NCI-H187 (cell line): ENCODE measurements at places on chromosomes 4 and X.

GRCh38 chr4:75786938-75787337 is 62.6 kb downstream of the USO1 start:
- no peak for DNase-seq

GRCh38 chrX:132956421-132957210 is 1.8 kb downstream of the HS6ST2 start:
- DNase-seq = no peak

GRCh38 chr4:74793757-74794381 is 454 bp downstream of the BTC start:
- DNase-seq = peak; percentile 68

- no peak for DNase-seq
Observed at GRCh38 chr4:65651031-65651430, 19.3 kb downstream of the EPHA5 start.

GRCh38 chr4:79528241-79528706 is 120.2 kb upstream of the GK2 start:
- DNase-seq = no peak

- DNase-seq = no peak
Observed at GRCh38 chrX:65871671-65872311, 168.1 kb downstream of the VSIG4 start.

- DNase-seq = no peak
Observed at GRCh38 chrX:38970845-38971244, 169.6 kb downstream of the MID1IP1 start.

GRCh38 chr4:29131304-29131703 is 1588.9 kb upstream of the PCDH7 start:
- no peak for DNase-seq

DNA sequence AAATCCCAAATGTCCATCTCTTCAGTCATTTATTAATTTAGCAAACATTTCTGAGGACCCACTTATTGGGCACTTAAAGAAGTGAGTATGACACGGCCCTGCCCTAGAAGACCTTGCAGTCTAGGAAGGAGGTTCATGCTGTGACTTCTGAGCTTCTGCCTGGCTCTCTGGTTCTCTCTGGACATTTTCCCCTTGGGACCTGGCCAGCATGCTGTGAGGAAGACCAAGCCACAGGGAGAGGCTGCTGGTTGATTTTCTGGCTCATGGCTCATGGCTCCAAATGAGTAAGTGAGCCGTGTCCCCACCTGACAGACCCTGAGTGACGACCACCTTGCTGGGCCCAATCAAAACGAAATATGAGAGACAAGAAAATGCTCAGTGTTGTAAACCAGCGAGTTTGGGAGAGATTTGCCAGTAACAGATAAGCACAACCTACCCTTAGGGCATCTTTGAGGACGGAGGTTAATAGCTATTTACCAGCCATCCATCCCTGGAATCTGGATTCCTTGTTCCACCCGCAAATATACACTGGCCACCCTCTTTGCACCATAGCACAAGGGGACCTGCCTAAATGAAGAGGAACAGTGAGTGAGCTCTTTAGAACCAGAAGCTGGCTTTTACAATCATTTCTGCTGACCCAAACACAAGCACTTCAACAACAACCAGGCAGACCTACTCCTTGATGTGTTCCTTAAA is 876 bp downstream of the MPP1 start:
- no peak for DNase-seq

DNA sequence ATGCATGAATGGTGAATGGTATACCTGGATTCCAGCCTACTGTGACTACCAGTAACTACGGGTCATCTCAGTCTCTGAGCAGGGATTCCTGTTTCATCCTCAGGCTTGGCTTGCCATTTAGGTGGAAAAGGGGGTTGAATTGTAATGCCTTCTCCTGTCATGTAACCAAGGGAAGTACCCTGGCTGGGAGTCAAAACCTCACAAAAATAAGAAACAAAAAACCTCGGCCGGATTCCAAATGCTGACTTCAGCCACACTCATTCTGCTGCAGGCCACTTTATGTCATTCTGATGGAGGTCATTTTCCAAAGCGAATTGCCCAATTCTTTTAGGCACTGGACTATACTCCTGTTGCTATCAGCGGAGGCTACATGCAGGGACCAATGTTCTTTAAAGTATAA is 324.7 kb downstream of the LDB2 start:
- DNase-seq = no peak

- no peak for DNase-seq
Observed at GRCh38 chrX:80879916-80880315, 70.2 kb upstream of the BRWD3 start.

DNA sequence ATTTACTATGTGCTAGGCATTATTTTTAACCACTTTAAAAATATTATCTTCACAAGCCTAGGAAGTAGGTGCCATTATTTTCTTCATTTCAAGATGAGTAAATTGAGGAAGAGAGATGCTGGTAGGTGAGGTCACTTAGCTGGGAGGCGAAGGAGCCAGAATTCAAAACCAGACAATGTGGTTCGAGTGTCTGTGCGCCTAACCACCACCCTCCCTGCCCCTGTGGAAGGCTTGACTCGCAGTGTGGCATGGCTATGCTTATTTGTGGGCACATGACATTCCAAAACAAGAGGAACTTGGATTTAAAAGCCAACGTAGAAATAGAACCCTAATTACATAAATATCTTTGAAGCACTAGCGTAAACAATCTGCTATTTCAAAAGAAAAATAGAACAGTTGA is 226.6 kb upstream of the PITX2 start:
- DNase-seq = no peak

DNA sequence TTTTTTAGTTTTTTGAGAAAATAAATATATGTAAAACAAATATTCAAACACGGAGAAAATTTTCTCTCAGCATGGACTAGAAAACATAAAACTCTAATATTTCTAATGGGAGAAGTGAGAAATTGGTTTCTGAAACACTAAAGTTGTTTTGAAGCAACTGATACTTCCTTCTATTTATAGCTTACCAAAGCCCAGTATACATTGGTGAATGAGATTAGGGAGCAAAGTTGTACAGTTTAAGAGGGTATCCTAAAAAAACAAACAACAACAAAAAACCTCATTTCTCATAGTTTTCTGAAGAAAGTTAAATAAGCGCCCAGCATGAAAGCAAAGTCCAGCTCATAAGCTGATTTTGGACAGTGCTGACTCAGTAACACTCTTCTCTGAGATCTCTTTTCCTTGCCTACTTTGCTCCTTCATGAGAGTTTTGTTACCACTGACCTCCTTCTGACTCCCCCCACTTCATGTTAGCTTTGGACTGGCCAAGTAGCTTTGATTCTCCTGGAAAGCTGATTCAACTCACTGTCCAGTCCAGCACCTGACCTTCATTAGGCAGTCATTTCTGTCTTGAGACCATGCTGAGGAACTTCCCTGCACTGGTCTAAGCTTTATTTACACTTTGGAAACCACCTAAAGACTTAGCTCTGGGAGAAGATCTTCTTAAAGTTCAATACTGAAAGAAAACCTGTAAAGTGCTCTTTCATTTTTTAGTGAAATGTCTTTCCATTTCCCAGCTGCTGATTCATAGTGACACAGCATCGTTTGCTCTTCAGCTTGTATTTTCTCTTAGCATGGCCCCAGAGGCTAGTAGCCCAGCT is 21.8 kb upstream of the P2RY10 start:
- DNase-seq = no peak

- DNase-seq = no peak
Observed at GRCh38 chr4:185265942-185266341, 56.5 kb downstream of the SNX25 start.

DNA sequence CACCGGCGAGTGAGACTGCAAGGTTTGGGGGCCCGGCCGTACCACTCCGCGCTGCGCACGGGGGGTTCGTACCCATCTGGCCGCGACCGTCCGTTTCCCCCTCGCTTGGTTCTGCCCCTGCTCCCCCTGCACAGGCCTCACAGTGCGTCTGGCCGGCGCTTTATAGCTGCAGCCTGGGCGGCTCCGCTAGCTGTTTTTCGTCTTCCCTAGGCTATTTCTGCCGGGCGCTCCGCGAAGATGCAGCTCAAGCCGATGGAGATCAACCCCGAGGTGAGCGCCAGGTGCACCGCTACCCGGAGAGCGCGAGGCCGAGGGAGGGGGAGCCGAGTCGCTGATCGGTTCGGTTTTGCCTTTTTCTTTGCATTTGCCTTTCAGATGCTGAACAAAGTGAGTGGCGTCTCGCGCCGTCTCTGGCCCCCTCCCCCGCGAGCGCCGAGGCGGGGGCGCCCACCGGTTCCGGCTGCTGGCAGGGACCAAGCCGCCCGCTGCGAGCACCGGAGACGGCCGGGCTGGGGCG is at the start of gene UCHL1:
TSS of gene UCHL1 (plus strand) at position 189 of the 517 bp plus-strand sequence. CDS start at position 238, 49 bp downstream.
- peak; percentile 98 for DNase-seq

- DNase-seq = no peak
Observed at GRCh38 chr4:74316397-74316796, 8.1 kb downstream of the EPGN start.

GRCh38 chrX:50838820-50839600 is 25.0 kb upstream of the SHROOM4 start:
- DNase-seq = no peak

GRCh38 chrX:118220509-118220908 is 103.9 kb upstream of the KLHL13 start:
- no peak for DNase-seq

- DNase-seq = no peak
Observed at GRCh38 chr4:128228845-128229795, 58.5 kb downstream of the PGRMC2 start.

DNA sequence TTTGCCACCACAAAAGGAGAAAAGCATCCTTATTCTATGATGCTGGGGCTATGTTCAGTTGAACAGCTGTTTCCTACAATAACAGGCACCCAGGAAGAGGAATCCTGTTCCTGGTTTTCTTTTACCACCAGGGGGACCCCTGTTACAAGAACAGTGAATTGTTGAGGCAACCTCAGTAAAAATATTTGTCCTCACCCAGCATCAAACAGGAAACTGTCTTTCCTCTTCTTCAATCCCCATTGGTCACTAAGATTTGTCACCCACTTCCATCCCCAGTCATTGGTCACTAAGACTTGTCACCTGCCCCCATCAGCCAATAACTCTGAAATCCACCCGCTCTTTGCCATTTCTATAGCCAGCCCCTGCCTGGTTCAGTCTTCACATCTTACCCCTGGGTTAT is 143.5 kb upstream of the GALNT7 start:
- DNase-seq = peak; percentile 18

- DNase-seq = no peak
Observed at GRCh38 chr4:11435557-11435956, 6.9 kb upstream of the HS3ST1 start.

DNA sequence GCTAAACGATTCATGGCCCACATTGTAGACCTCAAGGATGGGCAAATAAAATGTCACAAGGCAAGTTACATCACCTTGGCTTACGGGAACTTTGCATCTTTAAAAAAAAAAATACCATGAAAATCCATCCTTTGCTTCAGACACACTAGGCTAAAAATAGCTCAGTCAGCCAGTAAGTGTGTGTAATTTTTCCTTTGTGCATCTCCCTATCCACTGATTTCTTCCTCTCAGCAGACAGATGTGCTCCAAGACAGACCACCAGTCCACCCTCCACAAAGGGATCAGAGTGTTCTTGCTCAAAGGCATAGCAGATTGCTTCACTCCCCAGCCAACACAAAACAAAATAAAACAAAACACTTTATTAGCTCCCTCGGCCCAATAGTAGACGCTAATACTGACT is 14.6 kb downstream of the LDB2 start:
- DNase-seq = no peak

DNA sequence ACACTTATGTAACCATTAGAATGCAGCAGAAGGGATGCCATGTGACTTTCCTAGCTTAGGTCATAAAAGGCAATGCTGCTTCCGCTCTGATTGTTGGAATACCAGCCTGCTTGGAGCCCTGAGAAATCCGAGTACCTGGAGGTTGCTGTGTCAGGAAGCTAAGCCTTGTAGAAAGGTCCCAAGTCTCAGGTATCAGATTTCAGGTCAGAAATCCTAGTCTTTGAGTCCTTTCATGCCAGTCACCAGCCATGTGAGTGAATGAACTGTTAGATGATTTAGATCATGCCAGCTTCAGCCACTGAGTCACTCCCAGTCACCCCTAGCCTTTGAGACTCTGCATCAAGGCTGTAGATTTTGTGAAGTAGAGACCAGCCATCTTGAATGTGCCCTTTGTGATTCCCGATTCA is 23.5 kb downstream of the RAP1GDS1 start:
- DNase-seq = no peak

DNA sequence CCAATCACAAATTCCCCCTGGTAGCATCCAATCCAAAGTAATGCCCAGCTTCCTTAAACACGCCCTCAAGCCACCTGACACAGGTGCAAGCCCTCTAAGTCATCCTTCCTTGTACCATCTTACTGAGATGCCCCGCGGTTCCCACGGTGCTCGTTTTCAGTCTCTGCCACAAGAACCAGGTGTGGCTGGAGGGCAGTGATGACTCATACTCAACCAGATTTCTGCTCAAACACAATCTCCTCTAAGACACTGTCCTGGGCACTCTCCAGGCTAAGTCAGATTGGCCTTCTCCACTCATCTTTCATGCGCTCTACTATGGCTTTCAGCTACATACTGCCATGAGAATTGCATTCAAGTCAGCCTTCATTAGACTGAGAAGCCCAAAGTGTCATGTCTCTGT is 3.5 kb downstream of the SH3KBP1 start:
- no peak for DNase-seq

DNA sequence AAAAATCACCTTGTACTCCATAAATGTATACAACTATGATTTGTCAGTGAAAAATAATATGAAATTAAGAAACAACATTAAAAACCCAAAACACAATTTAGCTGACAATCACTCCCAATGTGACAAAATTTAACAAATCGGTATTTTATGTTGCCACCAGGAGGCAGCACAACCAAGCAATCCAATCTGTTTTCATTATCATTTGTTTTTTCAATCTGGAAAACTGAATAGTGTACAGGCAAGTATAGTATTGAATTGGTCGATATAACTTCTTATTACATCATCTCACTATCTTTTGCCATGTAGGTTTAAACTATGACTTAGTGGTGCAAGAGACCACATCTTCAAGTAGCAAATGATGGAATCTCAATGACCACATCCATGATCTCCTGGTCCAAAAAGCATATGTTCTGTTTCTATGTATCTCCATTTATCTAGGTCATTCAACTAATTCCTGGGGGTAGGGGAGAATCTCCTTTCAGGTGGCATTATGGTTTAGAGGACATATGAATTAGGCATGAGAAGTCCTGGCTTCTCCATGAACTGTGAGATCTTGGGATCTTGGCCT is 112.9 kb upstream of the AGA start:
- no peak for DNase-seq

GRCh38 chr4:92184566-92184965 is 119.2 kb upstream of the GRID2 start:
- no peak for DNase-seq

DNA sequence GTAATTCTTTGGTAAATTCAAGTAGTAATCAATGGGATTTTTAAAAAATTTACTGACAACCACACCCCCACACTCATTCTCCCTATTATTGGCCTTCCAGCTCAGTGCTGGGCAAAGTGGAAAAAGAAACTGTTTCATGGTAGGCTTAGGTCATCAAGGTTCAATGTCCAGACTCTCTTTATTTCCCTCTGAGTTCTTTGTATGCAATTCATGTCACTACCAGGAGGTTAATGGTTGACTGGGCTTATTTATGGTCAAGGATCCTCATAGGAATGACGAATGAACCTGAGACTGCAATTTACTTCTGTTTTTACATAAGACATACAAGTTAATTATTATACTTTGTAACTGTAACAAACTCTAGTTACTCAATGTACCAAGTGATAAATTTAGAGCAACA is 403.2 kb downstream of the KLHL13 start:
- no peak for DNase-seq
